ENCODE measurements at places on chromosomes 12 and 14.
A peak's percentile ranks its signal among the peaks of the same experiment; 100 is the strongest.

- DNase-seq = no peak
These were observed 56.2 kb upstream of the VPS33A start for GRCh38 chr12:122322501-122322900.

GRCh38 chr14:88590173-88590572, 27.3 kb downstream of the ZC3H14 start:
- DNase-seq = no peak

GRCh38 chr14:60760644-60761364, 26.2 kb downstream of the MNAT1 start:
- no peak for DNase-seq

DNA sequence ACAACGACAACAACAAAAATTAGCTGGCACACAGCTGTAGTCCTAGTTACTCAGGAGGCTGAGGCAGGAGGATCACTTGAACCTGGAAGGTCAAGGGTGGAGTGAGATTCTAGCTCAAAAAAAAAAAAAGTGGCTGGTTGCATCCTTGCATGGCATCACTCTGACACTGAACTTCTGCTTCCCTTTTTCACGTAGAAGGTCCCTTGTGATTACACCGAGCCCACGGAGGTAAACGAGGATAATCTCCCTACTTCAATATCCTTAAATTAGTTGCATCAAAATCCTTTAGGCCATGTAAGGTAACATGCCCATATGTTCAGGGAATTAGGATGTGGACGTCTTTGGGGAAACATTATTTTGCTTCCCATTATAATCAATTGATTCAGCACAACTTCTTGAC, 4.0 kb upstream of the PPP4R4 start:
- DNase-seq = peak; percentile 24

- DNase-seq = no peak
These were observed 31.0 kb upstream of the TEX22 start for GRCh38 chr14:105367116-105368031.

GRCh38 chr14:76566439-76566838, 190.5 kb downstream of the ESRRB start:
- DNase-seq = no peak

GRCh38 chr14:101175731-101176534, 272.4 kb upstream of the RTL1 start:
- no peak for DNase-seq

- DNase-seq = peak; percentile 66
These were observed 12.5 kb upstream of the MAP3K9 start for GRCh38 chr14:70821584-70822529.
